Natural killer cell treated with Interleukin-12 subunit alpha and Interleukin-12 subunit beta and Interleukin-15 and Interleukin-18, amount 100 ng/mL, for 72 hours (primary cell): ENCODE measurements at places on chromosomes 5 and 9.
A peak's percentile ranks its signal among the peaks of the same experiment; 100 is the strongest.

GRCh38 chr9:130927995-130928900 is 10.8 kb downstream of the FIBCD1 start:
- DNase-seq, result no peak

DNA sequence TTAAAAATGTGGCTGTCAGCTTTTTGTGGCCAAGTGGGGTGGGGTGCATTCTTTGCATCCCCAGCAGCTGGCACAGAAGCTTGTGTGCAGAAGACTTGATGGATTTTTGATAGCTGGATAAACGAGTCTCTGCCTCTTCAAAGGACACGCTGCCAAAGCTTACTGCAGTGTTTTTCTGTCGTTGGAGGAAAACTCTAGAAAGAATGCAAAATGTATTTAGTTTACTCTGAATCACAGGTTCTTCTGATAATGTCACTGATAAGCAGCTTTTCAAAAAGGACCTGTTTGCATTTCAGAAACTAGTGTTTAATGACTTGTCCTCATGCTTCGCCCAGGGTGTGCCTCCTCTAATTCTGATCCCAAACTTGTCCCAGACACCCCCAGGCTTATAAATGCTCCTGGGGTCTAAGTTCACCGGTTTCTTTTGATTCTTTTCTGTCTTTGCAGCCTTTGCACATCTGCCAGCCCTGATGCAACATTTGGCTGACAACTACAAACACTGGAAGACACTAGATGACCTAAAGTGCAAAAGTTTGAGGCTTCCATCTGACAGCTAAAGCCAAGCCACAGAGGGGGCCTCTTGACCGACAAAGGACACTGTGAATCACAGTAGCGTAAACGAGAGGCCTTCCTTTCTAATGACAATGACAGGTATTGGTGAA is 66.0 kb downstream of the WDR41 start:
- no peak for DNase-seq

- DNase-seq, result no peak
These were observed 150.2 kb downstream of the TTLL11 start for GRCh38 chr9:121942866-121943382.

- no peak for DNase-seq
These were observed 2.8 kb downstream of the NR3C1 start for GRCh38 chr5:143400541-143401226.

DNA sequence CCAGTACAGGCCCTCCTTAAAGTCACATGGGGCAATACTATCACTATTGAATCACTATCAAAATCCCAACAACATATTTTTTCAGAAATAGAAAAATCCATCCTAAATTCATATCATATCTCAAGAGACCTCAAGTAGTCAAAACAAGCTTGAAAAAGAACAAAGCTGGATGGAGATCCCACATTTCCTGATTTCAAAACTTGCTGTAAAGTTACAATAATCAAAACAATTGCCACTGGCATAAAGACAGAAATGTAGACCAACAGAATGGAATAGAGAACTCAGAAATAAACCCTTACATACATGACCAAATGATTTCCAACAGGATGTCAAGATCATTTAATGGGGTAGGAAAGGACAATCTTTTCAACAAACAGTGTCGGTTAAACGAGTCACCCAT is 41.3 kb upstream of the CDKN2AIPNL start:
- no peak for DNase-seq

GRCh38 chr5:58235299-58235698 is 224.6 kb downstream of the PLK2 start:
- no peak for DNase-seq

- DNase-seq, result no peak
These were observed 144.3 kb downstream of the ACTBL2 start for GRCh38 chr5:57338068-57338867.

DNA sequence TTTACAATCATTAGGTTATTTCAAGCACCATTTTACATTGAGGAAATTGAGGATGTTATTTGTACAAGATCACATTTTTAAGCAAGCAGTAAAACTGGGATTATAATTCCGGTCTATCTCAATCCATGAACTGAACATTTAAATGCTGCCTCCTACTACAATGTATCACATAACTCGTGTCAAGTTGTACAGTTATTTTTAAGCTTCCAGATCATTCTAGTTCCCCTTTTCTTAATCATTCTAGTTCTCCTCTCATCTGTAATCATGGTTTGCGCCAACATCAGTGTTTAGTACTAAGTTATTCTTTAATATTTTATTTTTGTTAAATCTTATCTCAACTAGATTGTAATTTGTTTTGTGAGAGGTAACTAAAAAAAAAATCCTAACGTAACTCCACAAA is 2.4 kb upstream of the UHRF2 start:
- DNase-seq, result no peak

GRCh38 chr9:76067696-76068095 is 177.2 kb downstream of the PCSK5 start:
- no peak for DNase-seq

- no peak for DNase-seq
These were observed 185.5 kb upstream of the OTULINL start for GRCh38 chr5:14396066-14396465.

- no peak for DNase-seq
These were observed 220.4 kb upstream of the IZUMO3 start for GRCh38 chr9:24766081-24766480.

GRCh38 chr5:132484391-132484725 is 6.2 kb downstream of the IRF1 start:
- DNase-seq, result no peak

- DNase-seq, result no peak
These were observed 19.3 kb downstream of the RASEF start for GRCh38 chr9:83043597-83043996.

- no peak for DNase-seq
These were observed 93.9 kb downstream of the SNX18 start for GRCh38 chr5:54611290-54611951.

- no peak for DNase-seq
These were observed 87.0 kb upstream of the CCNH start for GRCh38 chr5:87499478-87500410.

GRCh38 chr9:20199111-20199510 is 410.3 kb upstream of the SLC24A2 start:
- DNase-seq, result no peak

DNA sequence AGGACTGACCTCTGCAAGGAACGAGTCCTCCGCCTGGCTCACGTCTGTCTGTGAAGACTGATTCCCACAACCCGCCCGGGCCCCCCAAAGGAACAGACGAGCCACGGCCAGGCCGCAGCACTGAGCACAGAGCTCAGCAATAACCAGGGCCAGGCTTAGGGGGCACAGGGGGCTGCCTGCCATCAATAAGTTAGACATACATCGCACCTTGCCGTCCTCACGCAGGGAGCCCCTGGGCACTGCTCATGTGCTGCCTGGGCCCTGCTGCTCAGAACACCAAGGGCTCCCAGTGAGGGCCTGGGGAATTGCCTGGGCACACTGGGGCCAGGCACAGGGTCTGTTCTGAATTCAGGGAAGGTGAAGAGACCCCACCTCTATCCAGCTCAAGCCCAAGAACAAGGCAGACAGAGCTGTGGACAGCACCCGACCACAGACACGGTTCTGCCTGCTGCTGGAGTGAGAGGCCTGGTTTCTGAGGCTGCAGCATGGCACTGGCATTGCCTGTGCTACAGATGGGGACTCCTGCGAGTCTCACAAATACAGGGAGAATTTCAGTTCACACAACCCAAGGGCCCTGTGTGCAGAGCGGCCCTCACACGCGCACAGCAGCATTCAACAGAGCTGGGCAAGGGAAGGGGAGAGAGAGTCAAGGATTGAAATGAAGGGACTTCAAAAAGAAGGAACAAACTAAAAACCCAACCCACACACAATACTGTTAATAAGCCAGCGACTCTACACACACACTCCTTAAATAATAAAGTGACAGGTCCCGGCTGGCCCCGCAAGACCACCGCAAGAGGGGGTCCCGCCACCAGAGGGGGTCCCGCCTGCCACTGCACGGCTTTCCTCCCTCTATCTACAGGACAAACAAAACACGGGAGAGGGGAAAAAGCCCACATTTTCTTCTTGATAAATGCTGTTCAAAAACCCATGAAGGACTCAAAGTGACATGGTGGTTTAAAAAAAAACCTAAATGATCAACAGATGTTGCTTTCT is 32.0 kb downstream of the PRRT1B start:
- DNase-seq, result no peak

GRCh38 chr9:36893184-36893583 is 140.9 kb downstream of the PAX5 start:
- DNase-seq, result peak; percentile 15

DNA sequence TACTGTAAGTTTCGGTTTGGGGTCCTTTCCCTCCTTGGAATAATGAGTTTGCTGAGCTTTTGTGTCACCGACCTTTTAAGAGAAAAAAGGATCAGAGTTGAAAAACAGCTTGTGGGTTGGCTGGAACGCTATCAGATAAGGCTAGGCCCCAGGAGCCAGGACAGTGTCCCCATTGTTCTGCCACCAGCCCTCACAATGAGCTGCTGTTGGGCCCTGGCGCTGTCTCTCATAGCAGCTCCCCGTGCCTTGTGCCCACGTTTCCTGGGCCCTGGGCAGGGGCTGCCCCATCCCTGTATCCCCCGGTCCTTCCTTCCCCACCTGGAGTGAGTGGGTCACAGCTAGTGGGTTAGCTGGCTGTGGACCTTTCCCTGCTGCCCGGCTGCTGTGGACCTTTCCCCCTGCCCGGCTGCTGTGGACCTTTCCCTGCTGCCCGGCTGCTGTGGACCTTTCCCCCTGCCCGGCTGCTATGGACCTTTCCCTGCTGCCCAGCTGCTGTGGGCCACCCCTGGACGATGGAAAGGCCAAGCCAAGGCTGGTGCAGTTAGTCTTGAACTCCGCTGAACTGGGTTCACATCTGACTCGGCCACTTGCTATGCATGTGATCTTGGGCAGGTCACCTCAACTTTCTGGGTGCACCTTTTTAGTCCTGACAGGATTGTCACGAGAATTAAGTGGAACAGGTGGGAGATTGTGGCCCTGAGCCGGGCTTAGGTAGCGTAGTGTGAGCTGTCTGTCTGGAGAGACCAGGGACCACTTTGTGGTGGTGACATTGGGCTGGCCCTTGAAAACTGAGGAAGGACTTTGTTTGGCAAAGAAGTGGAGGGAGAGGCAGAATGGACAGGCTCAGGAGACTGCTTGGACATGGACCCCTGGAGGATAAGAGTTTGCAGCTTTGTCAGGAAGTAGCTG is 99.5 kb downstream of the DAB2IP start:
- DNase-seq, result no peak

- no peak for DNase-seq
These were observed 130.9 kb upstream of the NUDT12 start for GRCh38 chr5:103693517-103693916.
